Smooth muscle cell of the pulmonary artery (primary cell): ENCODE measurements at places on chromosomes 1 and 21. TPM values are rescaled to one million over a fixed set of nuclear protein-coding genes. Genes with fewer than 3 reads are reported as not detected.

The RGS7 gene
- total RNA-seq = 0.83 and 1.0 TPM in 2 replicates

The ETV3L gene
- not detected in 2 replicates for total RNA-seq

The DDAH1 gene
- total RNA-seq = 56.8 and 64.4 TPM in 2 replicates

The HAO2 gene
- total RNA-seq = not detected in 2 replicates

The OR2G6 gene
- total RNA-seq = not detected in 2 replicates

The MYOG gene
- total RNA-seq = not detected in 2 replicates

The OR2T11 gene
- not detected in 2 replicates for total RNA-seq

The PLA2G2A gene
- total RNA-seq = not detected in 2 replicates

The WLS gene
- total RNA-seq = 108 and 163 TPM in 2 replicates

The LCE3D gene
- total RNA-seq = not detected in 2 replicates

The OR10K1 gene
- not detected in 2 replicates for total RNA-seq

The TGFB2 gene
- total RNA-seq = 36.2 and 56.9 TPM in 2 replicates

The SLAMF7 gene
- not detected in 2 replicates for total RNA-seq

The LINGO4 gene
- not detected in 2 replicates for total RNA-seq

The C4BPA gene
- not detected in 2 replicates for total RNA-seq

The LMX1A gene
- not detected in 2 replicates for total RNA-seq

The ABCG1 gene
- 1.0 and 3.3 TPM in 2 replicates for total RNA-seq

The HAPLN2 gene
- not detected in 2 replicates for total RNA-seq
